ENCODE measurements at places on chromosomes 1 and 21.

DNA sequence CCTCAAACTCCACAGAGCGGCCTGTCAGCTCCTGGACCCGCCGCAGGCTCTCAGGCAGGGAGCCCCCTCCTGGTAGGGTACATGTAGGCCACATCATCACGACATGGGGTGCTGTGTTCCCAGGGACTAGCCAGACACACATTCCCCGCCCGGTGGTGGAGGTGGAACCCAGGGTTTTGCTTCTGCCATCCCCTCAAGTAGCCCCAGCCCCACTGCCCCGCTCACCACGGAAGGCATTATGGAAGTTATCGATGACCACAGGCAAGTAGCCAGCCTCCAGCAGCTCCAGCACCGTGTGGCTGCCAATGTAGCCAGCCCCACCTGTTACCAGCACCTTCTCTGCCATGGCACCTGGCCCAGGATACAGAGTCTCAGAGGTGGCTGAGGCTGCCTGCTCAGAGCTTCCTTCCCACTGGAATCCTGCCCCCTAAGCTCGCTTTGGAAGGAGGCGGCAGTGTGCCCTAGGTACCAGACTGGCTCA is 1.9 kb downstream of the GALE start:
- DNase-seq, result no peak

- no peak for DNase-seq
These were observed 477.4 kb downstream of the CAMTA1 start for GRCh38 chr1:7262611-7263010.

DNA sequence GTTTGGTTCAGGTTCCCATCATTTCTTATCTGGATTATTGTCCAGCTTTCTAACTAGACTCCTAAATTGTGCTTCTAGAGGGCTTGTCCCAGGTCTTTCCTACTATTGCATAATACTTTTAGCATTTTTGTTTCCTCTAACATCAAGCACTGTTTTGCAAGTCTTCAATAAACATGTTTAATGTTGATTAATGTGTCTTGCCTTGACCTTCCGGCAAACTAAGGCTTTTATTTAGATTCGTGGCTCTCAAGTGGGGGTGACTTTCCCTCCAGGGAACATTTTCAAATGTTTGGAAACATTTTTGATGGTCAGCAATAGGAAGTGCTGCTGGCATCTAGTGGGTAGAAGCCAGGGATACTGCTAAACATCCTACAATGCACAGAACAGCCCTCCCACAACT is 90.7 kb downstream of the RPE65 start:
- DNase-seq, result no peak

- no peak for DNase-seq
These were observed 7.3 kb upstream of the HPCAL4 start for GRCh38 chr1:39698568-39698967.

GRCh38 chr21:21034036-21034435 is 35.8 kb downstream of the NCAM2 start:
- DNase-seq, result no peak

- no peak for DNase-seq
These were observed 4.0 kb upstream of the CEP350 start for GRCh38 chr1:179950651-179951050.

DNA sequence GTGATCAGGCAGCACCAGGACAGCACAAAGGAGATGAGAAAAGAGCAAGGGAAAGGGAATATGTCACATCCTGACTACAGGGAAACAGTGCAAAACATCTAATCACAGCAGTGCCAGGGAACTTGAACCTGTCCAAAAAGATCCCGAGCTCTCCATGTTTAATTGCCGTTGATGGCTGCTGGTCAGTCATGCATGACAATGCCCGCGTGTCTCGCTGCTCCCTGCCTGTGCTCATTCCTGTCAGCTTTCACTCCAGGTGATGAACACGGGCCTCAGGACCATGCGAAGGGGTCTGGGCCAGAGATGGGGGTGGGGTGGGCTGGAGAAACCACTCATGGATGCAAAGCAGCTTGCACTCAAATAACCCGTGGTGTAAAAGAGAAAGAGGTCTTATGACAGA is 287.0 kb downstream of the GPATCH2 start:
- no peak for DNase-seq

GRCh38 chr1:55886856-55887712 is 671.9 kb upstream of the USP24 start:
- no peak for DNase-seq

DNA sequence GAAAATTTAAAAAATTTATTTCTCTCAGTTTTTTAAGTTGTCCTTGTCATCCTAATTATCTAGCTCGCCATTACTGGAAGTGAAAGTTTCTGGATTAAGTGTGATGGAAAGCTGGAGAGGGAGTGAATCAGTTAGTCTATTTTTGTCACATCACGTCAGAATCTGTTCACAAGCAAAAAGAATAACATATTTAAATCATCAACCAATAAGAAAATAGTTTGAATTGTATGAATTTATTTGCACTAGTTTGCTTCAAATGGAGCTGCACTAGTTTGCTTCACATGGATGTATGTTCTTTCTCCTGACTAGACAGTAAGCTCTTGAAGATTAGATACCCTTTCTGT is 22.8 kb downstream of the PHC2 start:
- no peak for DNase-seq

DNA sequence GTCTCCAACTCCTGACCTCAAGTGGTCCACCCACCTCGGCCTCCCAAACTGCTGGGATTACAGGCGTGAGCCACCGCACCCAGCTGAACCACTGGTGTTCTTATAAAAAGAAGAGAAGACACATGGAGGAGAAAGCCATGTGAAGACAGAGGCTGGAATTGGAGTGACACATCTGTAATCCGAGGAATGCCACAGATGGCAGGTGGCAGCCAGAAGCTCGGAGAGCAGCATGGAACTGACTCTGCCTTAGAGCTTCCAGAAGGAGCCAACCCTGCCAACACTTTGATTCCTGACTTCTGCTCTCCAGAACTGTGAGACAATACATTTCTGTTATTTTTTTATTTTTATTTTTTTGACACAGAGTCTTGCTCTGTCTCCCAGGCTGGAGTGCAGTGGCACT is 59.0 kb upstream of the ATP2B4 start:
- DNase-seq, result no peak

DNA sequence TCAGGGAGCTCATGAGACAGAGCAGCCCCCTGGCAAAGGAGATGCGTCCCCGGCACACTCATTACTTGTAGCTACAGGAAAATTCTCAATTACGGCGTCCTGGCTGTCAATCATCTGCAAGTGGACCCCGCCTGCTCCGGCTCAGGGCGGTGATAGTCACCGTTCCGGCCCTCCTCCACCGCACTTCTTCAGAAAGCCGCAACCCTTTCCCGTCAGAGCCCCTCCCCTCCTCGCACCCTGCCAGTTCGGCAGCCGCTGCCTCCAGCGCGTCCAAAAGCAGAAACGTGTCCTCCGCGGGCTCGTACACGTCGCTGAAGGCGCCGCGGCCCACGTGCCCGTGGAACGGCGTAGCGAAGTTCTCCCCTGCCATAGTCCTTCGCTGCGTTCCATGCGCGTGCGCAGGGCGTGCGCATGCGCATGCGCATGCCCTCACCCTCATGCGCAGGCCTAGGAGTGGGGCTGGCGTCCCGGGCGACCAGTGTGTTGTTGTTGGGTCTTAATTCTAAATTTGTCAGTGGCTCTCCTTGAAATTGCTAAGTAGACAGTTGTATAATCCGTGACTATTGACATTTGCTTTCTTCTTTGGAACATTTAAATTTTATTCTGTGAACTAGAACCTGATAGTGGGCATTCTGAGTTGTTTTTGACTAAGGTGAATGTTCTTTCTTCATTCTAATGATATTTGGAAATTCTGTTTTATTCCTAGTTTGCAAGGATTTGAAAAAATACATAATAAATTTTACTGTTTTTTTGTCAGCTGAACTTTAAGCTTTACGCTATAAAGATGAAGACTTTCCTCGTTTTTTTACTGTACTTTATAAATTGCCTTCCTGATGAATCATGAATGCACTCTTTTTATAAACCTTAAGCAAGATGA is 107.5 kb downstream of the LTN1 start:
- DNase-seq, result peak; percentile 86
